ENCODE measurements at places on chromosomes 2 and 18.

- DNase-seq, result no peak
These were observed 103.4 kb upstream of the RNU4ATAC start for GRCh38 chr2:121427187-121427689.

DNA sequence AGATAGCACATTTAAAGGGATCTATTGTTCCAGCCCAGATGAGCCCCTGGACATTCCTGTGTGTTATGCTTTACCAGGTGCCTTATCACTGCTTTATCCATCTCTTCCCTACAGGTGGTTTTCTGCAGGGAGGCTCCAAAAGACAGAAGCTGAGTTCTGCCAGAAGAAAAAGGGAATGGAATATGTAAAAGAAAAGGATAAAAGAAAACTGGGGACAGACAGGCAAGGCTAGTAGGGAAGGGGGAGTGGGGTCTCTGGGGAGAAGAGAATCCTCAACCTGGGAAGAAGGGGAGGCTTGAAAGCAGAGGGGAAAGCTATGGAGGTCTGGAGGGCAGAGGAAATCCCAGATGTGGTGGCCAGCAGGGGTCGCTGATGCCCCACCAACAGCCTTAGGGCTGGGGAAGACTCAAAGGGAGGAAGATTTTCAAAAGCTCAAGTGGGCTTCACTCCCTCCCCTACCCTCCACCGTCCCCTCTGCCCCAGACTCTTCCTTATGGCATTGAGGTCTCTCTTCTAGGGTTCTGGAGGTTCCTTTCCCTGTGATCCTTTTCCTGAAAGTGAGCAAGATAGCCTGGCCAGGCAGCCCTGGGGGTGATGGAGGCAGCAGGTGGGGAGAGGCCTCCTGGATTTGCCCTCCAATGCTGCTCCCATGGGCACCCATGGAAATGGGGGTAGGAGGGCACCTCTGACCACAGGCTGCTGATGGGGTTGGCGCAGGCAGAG is 178.1 kb upstream of the PKDCC start:
- peak; percentile 44 for DNase-seq

- DNase-seq, result no peak
These were observed 997.9 kb upstream of the CELF4 start for GRCh38 chr18:38563396-38563980.

GRCh38 chr18:40987581-40987980 is 967.5 kb upstream of the PIK3C3 start:
- DNase-seq, result no peak

DNA sequence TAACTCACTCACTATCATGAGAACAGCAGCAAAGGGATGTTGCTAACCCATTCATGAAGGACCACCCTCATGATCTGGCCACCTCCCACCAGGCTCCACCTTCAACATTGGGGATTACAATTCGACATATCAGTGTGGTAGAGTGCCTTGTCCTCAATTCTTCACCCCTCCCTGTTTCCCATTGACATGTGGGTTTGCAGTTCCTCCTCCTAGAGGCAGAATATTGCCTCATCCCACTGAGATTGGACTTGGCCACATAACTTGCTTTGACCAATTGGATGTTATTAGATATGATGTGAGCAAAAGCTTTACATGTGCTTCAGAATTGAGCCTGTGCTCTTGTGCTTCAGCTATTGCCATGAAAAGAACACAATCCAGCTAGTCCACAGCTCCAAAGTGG is 217.0 kb upstream of the CXCR4 start:
- no peak for DNase-seq

- no peak for DNase-seq
These were observed 19.0 kb downstream of the PFN4 start for GRCh38 chr2:24104110-24104650.

- no peak for DNase-seq
These were observed 7.7 kb upstream of the DNMT3A start for GRCh38 chr2:25349397-25349796.

DNA sequence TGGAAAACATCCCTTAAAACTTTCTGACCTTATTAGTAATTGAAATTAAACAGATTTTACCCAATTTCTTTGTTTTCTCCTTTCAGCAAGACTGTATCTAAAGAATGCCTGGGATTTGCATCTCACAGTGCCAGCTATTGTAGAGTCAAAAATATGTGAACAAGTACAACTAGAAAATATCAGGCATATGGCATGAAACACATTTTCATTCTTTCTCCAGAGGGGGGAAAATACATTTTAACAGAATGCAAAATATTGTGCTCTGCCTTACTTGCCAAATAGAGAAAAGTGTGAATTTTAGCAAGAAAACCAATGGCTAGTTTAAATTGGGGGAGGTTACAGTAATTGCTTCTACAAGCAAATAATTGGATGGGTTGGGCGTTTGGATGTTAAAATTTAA is 366.6 kb upstream of the FIGN start:
- DNase-seq, result no peak

DNA sequence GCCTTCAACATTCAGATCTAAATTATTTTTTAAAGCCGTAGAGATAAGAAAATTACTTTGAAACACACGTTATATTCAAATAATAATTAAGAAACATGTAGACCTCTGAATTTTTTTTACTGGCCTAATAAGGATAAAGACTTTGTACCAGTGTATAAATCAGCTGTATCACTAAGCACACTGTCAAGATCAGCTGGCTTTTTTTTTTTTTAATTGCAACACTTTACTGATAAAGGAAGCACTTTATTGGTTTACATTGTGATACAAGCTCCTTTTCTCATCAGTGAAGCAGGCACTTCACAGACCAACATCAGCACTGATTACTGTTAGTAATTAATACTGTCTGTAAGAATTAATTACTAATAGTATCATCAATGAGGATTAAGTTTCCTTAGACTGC is 88.5 kb downstream of the RBBP8 start:
- no peak for DNase-seq

DNA sequence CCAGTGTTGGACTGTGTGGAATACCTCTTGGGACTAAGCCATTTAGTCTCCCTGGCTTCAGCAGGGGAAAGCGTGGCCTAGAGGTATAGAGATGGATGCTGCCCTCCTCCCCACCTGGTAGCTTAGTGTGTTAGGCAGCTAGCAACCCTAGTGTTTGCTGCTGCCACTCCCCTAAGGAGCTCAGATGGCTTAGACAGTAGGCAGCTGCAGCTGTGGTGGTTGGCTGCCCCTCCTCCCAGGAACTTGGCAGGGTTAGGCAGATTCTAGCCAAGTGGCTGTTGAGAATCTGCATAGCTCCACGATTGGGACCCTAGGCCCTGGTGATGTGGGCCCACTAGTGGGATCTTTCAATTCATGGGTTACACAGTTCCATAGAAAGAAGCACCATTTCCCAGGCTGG is 550.4 kb upstream of the CHAC2 start:
- DNase-seq, result no peak

Measured in stimulated activated CD8-positive, alpha-beta memory T cell treated with anti-CD3 and anti-CD28 coated beads, Interleukin-15, amount 100 ng/mL, for 24 hours (primary cell).